ENCODE measurements at places on chromosomes 12 and 14.

DNA sequence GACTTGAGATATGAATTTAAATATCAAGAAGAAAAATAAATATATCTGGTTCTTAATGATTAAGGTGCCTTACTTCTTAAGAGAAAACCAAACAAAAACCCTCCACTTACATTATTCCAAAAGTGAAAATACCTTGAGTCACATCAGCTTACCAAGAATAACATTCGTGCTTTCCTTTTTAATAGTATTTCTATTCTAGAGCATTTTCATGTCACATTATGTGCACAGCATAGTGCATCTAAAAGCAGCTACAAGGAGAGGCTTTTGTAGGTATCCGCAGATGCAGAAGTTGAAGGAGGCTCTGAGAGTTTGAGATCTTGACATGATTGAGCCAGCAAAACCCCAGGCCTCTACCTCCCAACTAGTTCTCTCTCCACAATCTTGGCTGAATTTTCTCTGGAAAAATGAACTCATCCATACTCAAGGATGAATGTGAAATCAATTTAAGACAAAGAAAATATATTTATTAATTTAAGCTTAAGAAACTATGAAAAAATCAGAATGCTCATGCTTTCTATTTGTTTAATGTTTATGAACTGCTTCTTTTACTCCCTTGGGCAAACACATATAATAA is 275.0 kb downstream of the AKAP6 start:
- no peak for DNase-seq

- peak; percentile 39 for DNase-seq
Observed at GRCh38 chr12:46342562-46343033, 30.0 kb downstream of the SLC38A2 start.

DNA sequence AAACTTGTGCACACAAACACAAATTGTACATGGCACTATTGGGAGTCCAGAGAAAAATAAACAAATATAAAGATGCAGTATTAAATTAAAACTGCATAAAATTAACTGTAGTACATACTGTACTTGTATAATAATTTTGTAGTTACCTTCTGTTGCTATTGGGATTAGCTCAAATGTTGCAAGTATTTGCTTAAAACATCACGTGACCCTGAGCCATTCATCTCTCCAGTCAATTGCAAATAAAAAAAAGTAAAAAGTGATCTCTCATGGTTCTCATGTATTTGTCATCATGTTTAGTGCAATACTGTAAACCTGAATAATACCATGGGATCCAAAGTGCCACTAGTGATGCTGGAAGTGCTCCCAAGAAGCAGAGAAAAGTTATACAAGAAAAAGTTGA is 88.1 kb upstream of the NAV3 start:
- DNase-seq: no peak

DNA sequence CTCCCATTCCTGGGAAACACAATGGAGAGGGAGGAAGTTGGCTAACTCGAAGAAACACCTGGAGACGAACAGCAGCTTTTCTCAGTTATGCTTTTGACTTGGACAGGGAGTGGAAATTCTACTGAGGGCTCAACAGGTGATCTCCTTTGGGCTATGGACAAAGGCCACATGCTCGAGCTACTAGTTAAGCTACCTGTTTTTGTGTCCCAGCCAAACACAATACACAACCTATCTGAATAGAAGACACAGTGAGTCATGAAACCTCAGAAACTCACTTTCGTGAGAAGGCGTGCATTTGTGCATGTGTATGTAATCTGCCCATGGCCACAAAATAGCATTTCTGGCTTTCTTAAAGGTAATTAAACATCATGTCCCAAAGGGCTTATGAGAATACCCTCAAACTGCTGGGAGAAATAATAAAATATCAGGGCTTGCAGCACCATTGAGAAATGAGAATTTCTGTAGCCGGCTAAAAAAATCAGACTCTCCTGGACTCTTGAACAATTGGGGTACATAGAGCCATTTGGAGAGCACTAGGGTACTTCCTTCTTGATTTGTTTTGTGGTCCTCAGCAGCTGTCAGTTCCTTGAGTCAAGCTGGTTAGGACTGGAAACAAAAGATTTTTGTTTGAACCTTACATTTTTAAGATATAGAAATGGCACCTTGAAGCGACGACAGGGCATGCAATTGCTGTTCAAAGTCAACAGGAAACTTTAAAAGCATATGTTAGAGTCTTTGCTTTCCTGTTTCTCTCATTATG is 85.5 kb upstream of the PTHLH start:
- DNase-seq: no peak
